ENCODE measurements at places on chromosomes 2 and 18.
A peak's percentile ranks its signal among the peaks of the same experiment; 100 is the strongest.

- no peak for DNase-seq
Observed at GRCh38 chr2:113992090-113992489, 102.2 kb downstream of the ACTR3 start.

- DNase-seq: peak; percentile 27
Observed at GRCh38 chr2:99489063-99489760, 605 bp downstream of the REV1 start.

DNA sequence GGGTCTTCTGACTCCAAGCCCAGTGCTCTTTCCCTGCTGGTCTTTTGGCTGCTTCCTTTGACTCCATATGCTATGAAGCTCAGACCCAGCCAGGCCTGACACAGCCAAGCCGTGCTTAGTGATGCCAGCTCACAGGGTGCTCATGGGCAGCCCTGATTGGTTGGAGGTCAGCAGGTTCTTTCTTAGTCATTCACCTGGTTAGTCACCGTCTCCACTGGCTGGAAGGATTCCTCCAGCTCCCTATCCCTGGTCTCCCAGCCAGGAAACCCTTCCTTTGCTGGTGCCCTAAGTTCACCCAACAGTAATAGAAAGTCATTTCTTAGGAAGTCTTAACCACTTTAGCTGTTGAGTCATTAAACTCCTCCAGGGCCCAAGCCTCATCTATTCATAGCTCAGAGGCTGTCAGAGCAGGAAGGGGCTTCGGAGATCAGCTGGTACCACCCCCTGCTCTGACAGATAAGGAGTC is 3.9 kb downstream of the KCNK3 start:
- no peak for DNase-seq

- DNase-seq: no peak
Observed at GRCh38 chr2:171318463-171318934, 115.3 kb downstream of the METTL8 start.

DNA sequence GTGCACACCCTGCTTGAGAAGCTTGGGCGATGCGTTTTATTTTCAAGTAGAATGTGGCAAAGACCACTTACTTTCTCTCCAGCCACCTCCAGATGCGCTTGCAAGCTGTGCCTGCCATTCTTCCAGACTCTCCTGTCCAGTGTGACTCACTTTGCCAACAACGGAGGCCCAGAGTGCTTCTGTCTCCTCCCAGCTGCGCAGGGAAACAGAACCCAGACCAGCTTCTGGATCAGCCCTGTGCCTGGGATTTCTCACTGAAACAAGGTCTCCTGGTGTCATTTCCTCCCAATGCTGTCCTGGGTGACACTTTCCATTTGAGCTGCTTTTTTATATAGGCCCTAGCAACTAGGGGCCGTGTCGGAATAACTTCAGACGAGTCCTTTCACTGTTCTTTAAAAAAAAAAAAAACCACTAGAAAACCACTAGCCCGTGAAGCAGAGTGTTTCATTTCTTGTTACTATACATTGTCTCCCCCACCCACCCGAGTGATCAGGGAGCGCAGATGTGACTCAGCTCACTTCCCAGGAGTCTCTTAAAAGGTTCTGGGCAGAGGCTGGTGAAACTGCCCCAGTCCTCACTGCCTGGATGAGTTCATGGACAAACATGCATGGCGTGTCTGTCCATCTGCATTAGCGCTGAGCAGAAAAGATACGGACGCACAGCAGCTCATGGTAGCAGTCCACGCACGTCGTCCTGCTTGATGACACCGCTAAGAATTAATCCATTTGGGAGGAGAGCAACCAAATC is 25.3 kb upstream of the RPL31 start:
- DNase-seq: no peak

DNA sequence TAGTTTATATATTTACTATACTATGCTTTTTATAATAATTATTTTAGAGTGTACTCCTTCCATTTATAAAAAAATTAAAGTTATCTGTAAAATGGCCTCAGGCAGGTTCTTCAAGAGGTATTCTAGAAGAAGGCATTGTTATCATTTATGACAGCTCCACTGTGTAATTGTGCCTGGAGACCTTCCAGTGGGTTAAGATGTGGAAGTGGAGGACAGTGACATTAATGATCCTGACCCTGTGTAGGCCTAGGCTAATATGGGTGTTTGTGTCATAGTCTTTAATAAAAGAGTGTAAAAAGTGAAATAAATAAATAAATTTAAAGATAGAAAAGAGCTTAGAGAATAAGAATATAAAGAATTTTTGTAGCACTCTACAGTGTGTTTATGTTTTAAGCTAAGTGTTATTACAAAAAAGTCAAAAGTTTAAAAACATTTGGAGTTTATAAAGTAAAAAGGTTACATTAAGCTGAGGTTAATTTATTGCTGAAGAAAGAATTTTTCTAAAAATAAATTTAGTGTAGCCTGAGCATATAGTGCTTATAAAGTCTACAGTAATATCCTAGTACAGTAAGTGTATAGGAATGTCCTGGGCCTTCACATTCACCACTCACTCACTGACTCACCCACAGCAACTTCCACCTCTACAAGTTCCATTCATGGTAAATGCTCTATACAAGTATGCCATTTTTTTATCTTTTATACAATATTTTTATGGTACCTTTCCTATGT is 190.0 kb upstream of the SESTD1 start:
- no peak for DNase-seq

DNA sequence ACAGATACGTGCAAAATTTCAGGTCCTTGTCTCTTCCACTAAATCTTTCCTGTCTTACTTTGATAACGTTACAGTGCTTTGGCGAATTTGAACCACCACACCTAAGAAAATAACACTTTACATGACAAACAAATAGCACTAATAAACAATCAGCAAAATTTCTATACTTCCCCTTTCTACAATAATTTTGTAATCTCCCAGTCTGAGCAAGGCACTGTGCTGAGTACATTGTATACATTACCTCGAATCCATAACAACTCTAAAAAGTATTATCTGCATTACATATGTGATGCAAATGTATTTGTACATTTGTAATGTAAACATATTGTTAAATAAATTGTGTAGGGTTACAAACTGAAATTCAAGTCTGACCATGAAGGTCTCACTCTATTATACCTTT is 49.9 kb downstream of the RTN4 start:
- DNase-seq: no peak

DNA sequence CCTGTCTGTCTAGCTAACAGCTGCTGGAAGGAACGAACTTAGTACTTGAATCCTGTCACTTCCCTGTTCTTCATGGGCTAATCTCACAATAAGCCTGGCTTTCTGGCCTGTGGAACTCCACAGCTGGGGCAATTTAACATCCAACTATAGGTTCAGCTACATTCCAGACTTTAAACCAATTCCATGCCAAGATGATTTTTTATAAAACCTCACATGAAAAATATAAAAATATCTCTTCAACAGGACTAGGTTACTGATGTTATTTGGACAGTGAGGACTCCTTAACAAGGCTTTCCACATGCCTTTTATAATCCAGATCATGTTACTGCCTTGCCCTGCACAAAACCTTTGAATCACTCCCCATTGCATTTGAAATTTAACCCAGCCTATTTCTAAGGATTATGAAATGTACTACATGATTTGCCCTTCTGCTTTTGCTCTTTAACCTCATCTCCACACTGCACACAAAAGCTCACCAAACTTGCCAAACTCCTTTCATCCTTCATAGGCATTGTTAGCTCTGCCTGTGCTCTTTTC is 863.2 kb upstream of the CHAC2 start:
- DNase-seq: no peak

GRCh38 chr2:8545695-8546611 is 135.9 kb upstream of the ID2 start:
- no peak for DNase-seq

- no peak for DNase-seq
Observed at GRCh38 chr18:53864770-53865169, 359.7 kb downstream of the MBD2 start.

DNA sequence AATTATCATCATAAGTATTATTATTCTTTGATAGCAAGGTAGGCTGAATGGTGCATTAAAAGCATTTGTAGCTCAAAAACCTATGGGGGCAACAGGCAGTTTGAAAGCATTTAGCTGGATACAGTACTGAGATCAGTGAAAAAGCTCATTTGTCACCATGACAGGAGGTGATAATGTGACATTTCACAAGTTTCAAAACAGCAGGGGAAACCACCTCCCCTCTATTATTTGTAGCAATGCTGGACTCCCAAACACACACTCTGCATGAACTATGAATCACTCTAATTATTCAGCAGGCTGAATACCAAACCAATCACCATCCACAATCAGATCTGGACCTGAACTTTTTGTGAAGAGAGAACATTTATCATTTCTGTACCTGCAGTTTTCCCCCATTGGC is 63.4 kb downstream of the MYO5B start:
- DNase-seq: no peak

DNA sequence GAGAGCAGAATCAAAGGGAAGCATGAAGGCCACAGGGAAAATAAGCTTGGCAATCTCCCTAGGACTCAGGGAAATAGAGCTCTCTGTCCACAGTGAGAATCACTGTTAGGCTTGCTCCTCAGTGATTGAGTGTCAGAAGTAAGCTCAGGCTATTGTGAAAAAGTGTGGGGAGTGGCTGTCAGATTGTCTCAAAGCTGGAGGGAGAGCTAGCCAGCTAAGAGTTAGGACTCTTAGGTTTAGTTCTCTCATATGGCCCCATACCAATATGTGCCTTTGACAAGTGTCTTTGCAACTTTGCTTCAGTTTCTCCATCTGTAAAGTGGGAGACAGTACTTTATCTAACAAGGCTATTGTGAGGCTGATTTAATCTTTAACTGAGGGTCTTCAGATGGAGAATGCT is 17.2 kb downstream of the EIF4E2 start:
- no peak for DNase-seq

- no peak for DNase-seq
Observed at GRCh38 chr2:96737831-96738230, 2.0 kb downstream of the LMAN2L start.

GRCh38 chr2:148814860-148815419 is 60.1 kb upstream of the KIF5C start:
- no peak for DNase-seq

DNA sequence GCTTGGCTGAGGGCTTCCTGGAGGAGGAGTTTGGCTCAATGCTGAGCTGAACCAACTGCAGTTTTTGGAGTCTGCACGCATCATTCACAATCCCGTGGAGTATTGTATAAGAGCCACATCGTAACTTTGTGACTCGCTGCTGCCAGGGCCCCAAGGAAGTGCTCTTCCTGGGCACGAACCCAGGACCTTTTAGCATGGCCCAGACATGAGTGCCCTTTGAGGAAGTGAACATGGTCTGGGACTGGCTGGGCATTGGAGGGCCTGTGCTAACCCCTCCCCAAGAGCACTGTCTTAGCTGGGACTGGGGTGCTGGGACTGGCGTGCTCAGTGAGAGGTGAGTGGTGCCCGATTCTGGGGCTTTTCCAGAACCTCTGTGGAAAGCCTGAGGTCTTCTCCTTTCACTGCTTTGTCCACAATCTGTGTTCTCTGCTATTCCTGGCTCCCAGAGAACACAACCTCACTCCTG is 88.6 kb downstream of the LIPG start:
- no peak for DNase-seq

DNA sequence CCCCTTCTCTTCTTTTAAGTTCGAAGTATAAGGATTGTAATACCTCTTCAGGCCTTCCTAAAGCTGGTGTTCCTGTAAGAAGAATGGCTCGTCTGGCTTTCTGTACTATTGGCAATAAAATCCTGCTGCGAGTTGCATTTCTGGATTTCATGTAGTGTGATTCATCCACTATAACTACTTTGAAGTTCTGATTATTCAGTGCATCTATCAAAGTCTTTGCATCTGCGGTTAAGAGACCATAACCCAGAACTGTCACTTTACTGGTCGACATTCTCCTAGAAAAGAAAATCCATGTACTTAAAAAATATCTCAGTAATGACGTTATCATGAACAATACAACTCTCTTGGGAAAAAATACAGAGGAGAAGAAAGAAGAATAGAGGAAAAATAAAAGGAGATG is 181.1 kb downstream of the ZRANB3 start:
- DNase-seq: no peak

DNA sequence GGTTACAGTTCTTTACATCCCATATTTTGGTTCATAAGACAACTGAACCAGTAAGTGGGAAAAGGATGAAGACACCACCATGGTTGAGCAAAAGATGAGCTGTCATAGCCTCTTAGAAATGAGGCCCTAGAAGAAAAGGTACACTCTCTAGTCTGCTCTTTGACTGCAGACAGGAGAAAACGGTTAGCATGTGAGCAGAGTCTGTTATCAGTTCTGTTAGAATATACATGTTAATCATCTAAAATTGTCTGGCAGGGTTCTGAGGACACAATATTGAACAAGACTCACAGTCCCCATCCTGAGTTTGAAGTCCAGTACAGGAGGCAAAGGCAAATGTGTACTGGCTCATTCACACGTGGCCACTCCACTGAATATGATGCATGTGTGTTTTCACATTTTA is 78.1 kb downstream of the MBOAT2 start:
- no peak for DNase-seq

GRCh38 chr2:65504814-65505697 is 72.7 kb upstream of the SPRED2 start:
- DNase-seq: no peak

GRCh38 chr18:111306-112014 is 46.9 kb upstream of the USP14 start:
- DNase-seq: no peak

DNA sequence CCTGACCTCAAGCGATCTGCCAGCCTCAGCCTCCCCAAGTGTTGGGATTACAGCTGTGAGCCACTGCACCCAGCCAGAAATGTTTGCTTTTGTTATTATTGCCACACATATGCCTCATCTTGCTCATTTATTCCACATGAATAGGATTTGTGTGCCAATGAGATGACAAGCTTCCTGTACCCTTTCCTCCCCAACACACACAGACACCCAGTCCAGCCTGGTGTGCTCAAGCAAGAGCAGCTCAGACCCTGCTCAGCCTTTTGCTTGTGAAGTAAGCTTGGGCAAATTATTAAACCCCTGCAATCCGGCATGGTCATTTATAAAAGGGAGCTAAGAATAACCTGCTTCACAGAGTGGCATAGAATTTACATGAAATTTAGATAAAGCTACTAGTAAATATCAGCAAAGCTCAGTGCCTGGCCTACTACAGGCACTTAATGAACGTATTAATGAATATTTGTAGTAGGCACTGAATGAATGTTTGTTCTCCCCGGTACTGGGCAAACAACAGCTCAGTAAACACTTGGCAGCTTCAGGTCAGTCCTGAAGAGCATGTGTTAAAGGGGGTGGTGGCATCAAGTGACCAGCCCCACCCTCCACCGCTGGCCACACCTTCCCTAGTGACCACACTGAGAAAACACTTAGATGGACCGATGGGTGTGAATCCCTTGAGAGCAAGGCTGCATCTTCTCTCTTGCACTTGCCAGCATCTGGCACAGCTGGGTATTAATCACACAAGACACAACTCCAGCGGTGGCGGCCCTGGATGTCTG is 280.2 kb downstream of the SRBD1 start:
- DNase-seq: no peak

All from NCI-H1105 (cell line).